ENCODE measurements at places on chromosomes 4 and X. TPM values are rescaled to one million over a fixed set of nuclear protein-coding genes. Genes with fewer than 3 reads are reported as not detected.

Gene POLR2B
- total RNA-seq, result 154 TPM

Gene RIPPLY1
- total RNA-seq, result not detected

Gene BRS3
- not detected for total RNA-seq

Gene UGT2B11
- not detected for total RNA-seq

Gene HADH
- total RNA-seq, result 28.1 TPM

Gene GLRA3
- total RNA-seq, result 0.16 TPM

Gene CT47B1
- total RNA-seq, result not detected

Gene CCDC110
- 18.2 TPM for total RNA-seq

Gene TRPC5OS
- not detected for total RNA-seq

Gene TMEM156
- total RNA-seq, result 0.74 TPM

DNA sequence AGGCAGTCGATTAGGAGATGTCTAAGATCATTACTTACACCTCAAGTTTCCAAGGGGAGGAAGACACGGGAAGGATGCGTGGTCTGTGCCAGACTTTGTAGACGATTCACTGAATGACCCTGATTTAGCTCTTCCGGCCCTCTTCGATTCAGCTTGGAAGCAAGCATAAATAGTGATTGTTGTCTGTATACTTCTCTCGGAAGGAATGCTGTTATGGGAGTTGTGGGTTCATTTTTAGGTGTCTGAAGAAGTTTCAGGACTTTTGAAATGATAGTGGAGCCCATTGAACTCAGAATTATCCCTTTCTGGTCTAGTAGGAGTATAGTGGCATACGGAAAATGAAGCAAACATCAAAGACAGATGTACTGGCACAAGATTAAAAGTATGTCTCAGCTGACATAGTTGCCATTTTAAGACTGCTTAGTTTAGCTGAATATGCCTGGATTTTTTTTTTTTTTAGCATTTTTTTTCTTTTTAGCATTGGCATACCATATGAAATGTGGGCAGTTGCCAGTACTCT, 1.0 kb upstream of the ANKRD17 start:
- peak; percentile 31 for DNase-seq

DNA sequence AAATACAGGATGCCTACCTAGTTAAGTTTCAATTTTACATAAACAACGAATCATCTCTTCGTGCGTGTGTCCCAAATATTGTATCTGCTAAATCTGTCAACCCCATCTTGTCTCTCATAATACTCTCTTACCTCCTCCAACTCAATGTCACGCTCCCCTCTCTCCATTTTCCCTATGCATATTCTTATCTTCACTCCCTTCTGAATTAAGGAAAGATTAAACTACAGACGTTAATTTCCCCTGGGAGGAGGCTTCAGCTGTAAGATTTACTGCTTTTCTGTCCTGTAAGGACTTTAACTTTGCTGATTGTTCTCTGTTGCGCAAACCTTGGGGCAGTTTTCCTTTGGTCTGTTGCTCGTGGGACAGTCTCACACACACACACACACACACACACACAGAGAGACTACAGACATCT, 455 bp upstream of the ABCB7 start:
- peak; percentile 25 for DNase-seq

GRCh38 chr4:43189741-43190140, 297.2 kb downstream of the GRXCR1 start:
- DNase-seq, result no peak

GRCh38 chrX:46793386-46794143, 34.6 kb upstream of the SLC9A7 start:
- no peak for DNase-seq

GRCh38 chr4:133594390-133595207, 445.5 kb downstream of the PCDH10 start:
- DNase-seq, result no peak

GRCh38 chr4:153710681-153711080, 26.6 kb downstream of the TLR2 start:
- DNase-seq, result no peak

DNA sequence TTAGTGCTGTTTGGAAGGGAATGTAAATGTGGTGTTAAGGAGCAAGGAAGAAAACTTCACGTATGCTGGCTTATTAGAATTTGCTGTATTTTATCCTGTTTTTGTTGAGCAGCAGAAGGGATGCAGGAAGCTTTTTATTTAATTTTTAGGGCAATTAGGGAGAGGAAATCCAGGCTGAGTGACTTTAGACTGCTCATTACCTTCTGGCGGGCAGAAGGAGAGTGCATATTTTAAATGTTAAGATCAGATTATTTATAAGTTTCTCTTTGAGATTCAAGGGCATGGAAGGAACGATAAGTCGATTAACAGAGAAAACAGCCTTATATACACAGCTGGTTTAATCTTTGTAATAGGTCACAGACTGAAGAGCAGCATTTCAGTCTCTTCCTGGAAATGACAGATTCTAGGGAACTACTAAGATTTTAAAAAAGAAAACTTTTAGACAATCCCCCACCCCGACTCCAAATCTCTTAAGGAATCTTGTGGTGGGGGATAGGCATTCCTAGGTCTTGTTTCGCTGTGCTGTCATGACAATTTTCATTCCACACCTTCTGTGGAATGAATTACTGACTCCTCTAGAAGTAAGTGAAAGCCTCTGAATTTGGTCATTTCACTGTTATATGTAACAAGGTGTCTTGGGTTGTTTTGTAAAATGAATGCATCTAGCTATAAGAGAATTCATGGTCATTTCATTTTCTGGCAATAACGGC, 402.5 kb downstream of the RAPGEF2 start:
- no peak for DNase-seq

GRCh38 chr4:18689308-18690115, 668.0 kb upstream of the LCORL start:
- peak; percentile 63 for DNase-seq

GRCh38 chr4:186144946-186145569, 40.6 kb downstream of the FAM149A start:
- no peak for DNase-seq

DNA sequence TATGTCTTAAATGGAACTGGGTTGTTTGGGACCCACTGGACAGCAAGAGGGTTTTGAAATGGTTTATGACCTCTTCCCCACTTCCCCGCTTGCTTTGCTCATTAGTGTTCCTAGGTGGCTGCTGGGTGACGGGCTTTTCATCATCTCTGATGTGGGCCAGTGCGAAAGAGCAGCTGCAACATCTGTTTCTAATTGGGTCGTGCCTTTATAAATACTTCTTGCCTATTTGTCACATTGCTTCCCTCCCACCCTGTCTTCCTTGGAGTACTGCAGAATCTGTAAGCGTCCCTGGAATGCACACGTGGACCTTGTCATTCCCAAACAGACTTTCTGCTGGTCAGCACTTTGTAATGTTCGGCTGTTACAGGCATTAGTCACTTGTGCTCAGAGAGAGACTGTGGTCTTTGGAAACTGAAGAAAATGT, 35.2 kb downstream of the SEPTIN11 start:
- peak; percentile 78 for DNase-seq
